ENCODE measurements at places on chromosomes 1 and 21. TPM values are rescaled to one million over a fixed set of nuclear protein-coding genes. Genes with fewer than 3 reads are reported as not detected.

TDRD5 gene
- total RNA-seq: not detected

SDF4 gene
- 151 TPM for total RNA-seq

TFF3 gene
- total RNA-seq: not detected

CR1L gene
- not detected for total RNA-seq

SELL gene
- under 0.01 TPM for total RNA-seq

All from osteoblast (primary cell).